H7 (cell line): ENCODE measurements at places on chromosomes 2 and 18.

- no peak for DNase-seq
Observed at GRCh38 chr2:110219496-110220189, 7.3 kb upstream of the MTLN start.

DNA sequence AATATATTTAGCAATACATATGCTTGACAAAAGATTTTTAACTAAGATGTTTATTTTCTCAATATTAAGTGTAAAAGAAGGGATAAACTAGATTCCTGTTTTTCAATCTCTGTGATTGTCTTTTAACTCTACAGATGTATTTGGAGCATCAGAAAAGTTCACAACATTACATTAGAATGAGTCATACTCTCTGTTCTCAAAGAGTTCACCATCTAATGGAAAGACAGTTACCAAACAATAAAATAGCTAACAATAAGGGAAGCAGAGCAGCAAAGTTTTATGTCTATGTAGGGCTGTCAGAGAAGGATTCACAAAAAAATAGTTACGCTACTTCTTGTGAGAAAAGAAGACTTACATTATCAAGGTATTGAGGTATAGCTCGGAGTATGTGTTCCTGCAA is 109.2 kb upstream of the MAP2 start:
- DNase-seq, result no peak

GRCh38 chr2:25323042-25323514 is 18.6 kb downstream of the DNMT3A start:
- DNase-seq, result peak; percentile 98

DNA sequence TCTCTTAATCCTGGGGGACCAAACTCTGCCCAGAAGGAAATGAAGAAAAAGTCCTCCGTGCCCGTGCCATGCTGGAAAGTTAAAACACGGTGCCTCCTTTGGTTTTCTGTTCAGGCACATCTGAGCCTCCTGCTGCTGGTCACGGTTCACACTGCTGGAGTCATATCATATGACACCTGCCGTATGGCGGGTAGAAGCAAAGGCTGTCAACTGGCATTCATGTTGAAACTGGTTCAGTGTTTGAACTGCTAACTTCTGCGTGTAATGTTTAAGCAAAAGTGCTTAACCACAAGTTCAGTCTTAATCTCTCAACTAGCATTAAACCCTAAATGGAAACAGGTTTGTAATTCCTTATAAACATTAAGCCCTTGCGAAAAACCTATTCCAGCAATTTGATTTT is 3.1 kb downstream of the STK39 start:
- no peak for DNase-seq

DNA sequence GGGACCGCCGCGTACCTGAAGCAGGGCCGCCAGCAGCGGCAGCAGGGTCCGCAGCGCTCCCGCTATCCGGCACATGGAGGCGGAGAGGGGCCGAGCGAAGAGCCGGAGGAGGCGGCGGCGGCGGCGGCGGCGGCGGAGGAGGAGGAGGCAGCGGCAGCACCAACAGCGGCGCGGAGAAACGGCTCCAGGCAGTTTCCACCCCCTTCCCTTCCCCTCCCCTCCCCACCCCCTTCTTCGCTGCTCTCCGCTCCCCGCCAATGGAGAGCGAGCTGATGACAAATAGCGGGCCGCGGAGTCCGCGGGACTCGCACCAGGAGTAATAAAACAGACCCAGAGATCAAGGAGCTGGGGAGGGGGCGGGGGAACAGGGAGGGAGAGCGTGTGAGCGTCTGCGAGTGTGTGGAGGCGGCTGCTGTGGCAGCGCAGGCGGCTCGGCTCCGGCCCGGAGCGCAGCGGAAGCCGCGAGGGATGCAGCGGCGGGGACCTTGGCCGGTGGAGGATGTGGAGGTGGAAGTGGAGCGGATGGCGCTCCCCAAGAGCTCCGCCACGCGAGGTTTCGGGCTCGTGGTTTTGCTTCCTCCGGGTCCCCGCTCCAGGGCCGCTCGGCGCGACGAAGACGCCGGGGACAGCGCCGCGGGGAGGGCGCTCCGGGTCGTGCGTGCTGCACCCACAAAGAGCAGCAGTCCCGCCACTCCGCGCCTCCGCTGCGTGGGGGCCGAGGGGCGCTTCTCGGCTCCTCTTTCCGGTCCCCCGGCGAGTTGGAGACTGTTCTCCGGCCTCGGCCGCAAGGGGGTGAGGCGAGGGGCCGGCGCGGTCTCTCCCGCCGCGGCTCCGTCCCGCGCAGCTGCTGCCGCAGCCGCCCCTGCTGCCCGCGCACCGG is at the start of gene CDH2:
Gene CDH2, minus strand, starts transcription at position 183 of the 880 bp plus-strand sequence. Its CDS starts 108 bp downstream, at position 75.
- peak; percentile 90 for DNase-seq

- DNase-seq, result no peak
Observed at GRCh38 chr18:28041366-28041765, 135.6 kb downstream of the CDH2 start.
